ENCODE measurements at places on chromosomes 12 and 14. TPM values are rescaled to one million over a fixed set of nuclear protein-coding genes. Genes with fewer than 3 reads are reported as not detected.

- no peak for DNase-seq
These were observed 9.4 kb downstream of the SERPINA3 start for GRCh38 chr14:94621358-94622134.

- no peak for DNase-seq
These were observed 29.1 kb downstream of the APPL2 start for GRCh38 chr12:105206686-105207374.

GRCh38 chr12:102971227-102971626, 13.8 kb downstream of the ASCL1 start:
- no peak for DNase-seq

RAPGEF3 gene
- total RNA-seq, result 30.3 TPM

PPP1R1A gene
- 84.1 TPM for total RNA-seq

DNA sequence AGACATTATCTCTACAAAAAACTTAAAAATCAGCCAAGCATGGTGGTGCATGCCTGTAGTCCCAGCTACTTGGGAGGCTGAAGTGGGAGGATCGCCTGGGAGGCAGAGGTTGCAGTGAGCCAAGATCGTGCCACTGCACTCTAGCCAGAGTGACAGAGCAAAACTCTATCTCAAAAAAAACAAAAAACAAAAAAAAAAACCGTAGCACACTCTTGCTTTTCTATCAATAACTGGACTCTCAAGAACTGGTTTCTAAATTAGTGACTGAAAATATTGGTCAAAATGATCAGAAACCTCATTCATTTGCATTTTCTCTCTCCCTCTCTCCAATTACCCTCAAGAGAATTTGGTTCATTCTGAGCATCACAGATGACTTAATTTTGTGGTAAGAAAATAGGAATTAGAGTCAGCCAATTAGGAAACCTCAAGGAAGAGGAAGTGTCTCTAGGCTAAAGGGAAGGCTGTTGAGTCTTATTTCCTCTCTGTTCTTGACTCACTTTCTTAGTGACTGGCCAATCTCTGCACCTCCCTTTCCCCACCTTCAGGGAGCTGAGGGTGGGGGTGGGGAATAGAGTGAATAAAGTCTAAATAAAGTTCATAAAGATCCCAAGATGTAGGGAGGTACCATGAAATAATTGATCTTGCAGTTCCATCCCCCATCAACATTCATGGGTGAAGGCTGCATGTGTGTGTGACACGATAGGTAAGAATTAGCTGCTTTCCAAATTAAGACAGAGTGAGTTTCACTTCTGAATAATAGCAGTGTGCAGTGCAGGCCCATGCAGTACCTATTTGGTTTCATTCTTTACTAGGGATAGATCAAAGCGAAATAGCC, 6.8 kb upstream of the PSMA6 start:
- no peak for DNase-seq

DNA sequence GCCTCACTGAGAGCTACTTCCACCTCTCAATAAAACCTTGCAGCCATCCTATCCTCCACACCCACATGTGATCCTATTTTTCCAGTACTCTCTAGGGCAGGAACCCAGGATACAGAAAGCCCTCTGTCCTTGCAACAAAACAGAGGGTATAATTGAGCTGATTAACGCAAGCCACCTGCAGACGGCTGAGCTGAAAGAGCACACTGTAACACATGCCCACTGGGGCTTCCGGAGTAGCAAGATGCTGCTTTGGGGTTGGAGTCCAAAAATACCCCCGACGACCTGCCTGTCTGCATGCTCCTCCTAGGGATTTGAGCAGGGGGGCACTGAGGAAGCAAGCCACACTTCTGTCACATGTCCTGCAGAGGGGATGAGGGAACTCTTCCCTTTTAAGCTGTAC, 401.1 kb upstream of the FOXG1 start:
- DNase-seq, result no peak

ADAMTS20 gene
- total RNA-seq, result not detected

KRT3 gene
- total RNA-seq, result not detected

DNA sequence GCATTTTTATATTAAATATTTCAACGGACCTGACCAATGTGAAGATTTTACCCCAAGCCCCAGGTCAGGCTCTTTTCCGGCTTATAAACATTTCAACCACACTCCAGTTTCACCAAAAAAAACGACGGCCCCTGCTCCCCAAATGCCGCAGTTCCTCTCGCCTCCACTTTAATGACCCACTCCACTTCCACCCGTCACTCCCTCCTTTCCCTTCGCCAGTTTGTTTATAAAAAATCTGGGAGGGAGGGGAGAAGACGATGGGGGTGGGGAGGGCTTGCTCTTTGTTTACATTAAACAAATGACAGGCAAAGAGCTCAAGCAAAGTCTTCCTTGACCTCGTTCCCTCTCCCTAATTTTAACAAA, 5.4 kb downstream of the SIX6 start:
- no peak for DNase-seq

DNA sequence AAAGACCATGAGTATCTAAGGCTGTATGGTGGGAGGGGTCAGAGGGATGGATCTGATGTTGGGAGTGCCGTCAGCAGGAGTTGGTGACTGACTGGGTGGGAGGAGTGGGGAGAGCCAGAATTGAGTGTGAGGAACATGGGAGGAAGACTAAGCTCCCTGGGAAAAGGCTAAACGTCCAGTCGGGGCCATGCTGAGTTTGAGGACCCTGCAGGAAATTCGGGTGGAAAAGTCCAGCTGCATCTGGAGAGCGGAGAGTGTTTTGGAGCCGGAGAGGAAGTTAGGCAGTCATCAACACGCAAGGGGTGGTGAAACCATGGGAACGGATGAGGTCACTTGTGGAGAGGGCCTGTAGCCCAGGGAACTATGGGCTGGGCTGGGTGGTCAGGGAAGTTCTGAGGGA, 60.9 kb downstream of the ELK3 start:
- no peak for DNase-seq

REM2 gene
- not detected for total RNA-seq

PAX9 gene
- not detected for total RNA-seq

- DNase-seq, result no peak
These were observed 12.6 kb downstream of the SLC8B1 start for GRCh38 chr12:113322343-113322742.

FAM90A1 gene
- total RNA-seq, result not detected

GRCh38 chr12:7833831-7834230, 38.9 kb downstream of the SLC2A14 start:
- DNase-seq, result no peak

NANOG gene
- not detected for total RNA-seq

DNA sequence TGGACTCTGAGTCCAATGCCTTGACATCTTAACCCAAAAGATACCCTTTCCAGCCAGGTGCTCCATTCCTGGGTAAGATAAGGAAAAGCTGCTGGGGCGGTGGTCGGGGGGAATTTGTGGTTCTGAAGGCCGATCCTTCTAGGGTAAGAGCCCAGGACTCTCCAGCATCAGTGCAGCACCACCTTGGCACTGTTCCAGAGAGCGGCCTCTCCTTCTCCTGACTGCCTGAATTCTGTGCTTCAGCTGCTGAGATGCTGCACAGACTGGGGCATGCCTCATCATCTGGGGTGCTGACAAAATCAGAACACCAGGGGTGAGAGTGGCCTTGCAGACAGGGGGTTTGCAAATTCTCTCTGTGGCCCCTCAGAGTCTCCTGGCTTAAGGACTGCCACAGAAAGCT, 87.5 kb downstream of the SPTB start:
- no peak for DNase-seq

PZP gene
- total RNA-seq, result 0.37 TPM

DNA sequence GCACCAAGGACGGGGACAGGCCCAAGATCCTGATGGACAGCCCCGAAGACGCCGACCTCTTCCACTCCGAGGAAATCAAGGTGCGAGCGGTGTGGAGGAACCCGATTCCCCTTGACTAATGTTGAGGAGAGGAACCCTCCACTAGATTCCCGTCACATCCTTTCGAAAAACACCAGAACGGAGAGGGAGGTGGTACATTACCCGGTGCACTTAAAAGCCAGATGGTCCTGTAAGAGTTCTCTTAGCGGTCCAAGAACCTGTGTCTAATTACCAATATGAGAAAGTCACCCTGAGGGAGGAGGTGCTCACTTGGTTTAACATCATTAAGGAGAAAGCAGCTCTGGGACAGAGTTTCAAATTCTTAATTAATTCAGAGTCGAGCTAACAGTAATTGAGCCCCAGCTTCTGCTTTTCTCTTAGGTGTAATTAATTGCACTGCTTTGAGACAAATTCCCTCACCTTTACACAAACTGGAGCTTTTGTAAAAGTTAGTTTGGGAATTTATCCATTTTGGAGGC, 450 bp downstream of the PRKAB1 start:
- DNase-seq, result no peak

- DNase-seq, result no peak
These were observed 25.1 kb downstream of the RASSF8 start for GRCh38 chr12:25983625-25984024.

DNA sequence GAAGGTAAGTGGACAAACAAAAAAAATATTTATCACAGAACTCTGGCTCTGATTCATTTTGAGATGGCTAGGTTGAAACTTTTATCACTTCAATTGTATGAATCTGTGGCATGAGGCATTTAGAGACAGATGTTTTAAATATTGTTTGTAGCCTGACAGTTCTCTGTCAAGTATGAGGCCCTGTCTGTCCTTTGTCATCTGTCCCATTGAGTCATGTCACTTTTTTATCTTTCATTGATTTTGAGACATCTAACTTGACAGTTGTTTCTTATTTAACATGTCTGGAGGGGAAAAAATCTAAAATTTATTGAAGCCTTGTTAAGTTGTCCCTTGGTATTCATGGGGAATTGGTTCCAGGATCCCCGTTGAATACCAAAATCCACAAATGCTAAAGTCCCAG, 829.5 kb downstream of the FSCB start:
- no peak for DNase-seq

STON2 gene
- total RNA-seq, result 5.1 TPM

GRCh38 chr12:53004178-53004577, 2.1 kb upstream of the EIF4B start:
- DNase-seq, result no peak
